ENCODE measurements at places on chromosomes 3 and 15. TPM values are rescaled to one million over a fixed set of nuclear protein-coding genes. Genes with fewer than 3 reads are reported as not detected.

DNA sequence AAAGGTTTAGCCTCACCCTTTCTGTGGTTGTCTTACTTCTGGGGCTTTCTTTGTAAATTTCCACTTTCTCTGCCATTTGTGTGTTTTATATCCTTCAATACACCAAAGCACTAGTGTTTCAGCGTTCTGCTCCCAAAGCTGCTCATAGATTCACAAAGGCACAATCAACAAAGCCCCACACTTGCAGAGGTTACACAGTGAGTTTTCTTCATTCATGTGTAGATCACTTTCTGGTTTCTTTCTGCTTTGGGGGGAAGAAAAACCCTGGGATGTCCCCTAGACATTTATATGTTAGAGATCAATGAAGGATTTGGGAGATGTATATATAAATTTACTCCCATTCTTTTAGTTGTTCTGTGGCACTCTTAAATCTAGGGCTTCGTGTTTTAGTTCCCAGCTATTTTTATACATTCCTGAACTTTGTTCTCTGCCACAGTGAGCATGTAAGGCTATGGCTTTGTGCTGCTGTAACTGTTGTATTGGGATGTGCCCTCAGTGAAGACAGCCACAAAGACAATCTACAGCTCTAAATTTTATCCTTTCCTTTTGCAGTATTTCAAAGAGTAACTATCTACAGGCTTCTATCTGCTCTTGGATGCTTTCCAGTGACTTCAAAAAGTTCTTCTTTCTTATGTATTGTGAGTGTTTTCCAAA is 636.5 kb downstream of the ZBBX start:
- no peak overlapping the region for H3K27ac ChIP-seq
- H3K36me3 ChIP-seq = no peaks in the 10 kb centered on the region
- peak; percentile 8 for DNase-seq
- H3K4me3 ChIP-seq = no peak overlapping the region
- H3K4me1 ChIP-seq = peaks cover 16% of the 10 kb centered on the region
- no peaks in the 10 kb centered on the region for H3K27me3 ChIP-seq

P2RY13 gene
- not detected for total RNA-seq

DNA sequence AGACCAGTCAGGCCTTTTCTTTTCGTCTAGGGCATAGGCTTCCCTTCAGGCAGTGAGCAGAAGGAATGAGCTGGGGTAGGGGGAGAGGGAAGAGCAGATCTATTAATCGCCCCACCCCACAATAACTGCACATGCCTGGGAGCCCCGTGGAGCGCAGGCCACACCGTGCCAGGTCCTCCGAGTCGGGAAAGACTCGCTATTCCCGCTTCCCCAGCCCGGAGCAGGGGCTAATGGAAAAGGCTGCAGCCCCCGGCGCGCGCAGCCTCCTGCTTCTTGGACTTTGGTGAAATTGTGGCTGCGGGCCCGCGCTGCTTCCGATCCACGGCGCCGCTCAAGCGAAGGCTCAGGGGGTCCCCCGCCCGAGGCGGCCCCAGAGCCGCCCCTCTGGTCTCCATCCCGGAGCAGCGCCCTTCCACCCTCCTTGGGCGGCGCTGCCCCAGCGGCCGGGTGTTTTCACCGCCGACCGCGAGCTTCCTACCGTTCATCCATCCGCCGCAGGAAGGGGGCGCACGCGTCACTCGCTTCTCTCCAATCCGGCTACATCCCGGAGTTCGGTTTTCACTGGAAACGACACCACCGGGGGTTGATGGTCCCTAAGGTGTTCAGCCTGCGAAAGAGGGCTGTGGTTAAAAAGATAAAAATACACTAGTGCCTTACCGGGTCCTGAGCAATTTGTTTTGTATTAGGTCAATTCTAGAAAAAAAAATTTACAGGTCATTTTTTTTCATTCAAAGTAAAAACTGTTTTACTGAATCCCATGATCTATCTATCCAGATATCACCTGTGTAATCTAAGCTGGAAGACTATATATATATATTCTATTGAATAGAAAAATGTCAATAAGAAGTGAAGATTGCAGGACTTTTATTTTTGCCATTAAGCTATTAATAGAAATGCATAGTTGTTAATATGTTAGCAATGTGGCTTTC is 4.4 kb upstream of the SYNM start:
- no peaks in the 10 kb centered on the region for H3K36me3 ChIP-seq
- peak; percentile 93 for DNase-seq
- H3K27me3 ChIP-seq = peaks cover 33% of the 10 kb centered on the region
- peak overlapping the region; percentile 56 for H3K4me3 ChIP-seq
- no peak overlapping the region for H3K27ac ChIP-seq
- H3K4me1 ChIP-seq = no peaks in the 10 kb centered on the region

- peaks cover 34% of the 10 kb centered on the region for H3K27me3 ChIP-seq
- H3K4me3 ChIP-seq = peak overlapping the region; percentile 61
- H3K36me3 ChIP-seq = no peaks in the 10 kb centered on the region
- peak; percentile 55 for DNase-seq
- peaks cover 4% of the 10 kb centered on the region for H3K4me1 ChIP-seq
- H3K27ac ChIP-seq = no peak overlapping the region
Measured at GRCh38 chr3:54087581-54088410, 34.6 kb upstream of the CACNA2D3 start.

GRCh38 chr15:75349851-75350588 is 3.2 kb downstream of the NEIL1 start:
- no peak overlapping the region for H3K27ac ChIP-seq
- H3K4me3 ChIP-seq = no peak overlapping the region
- peaks cover 4% of the 10 kb centered on the region for H3K4me1 ChIP-seq
- H3K36me3 ChIP-seq = no peaks in the 10 kb centered on the region
- H3K27me3 ChIP-seq = peaks cover 36% of the 10 kb centered on the region

GRCh38 chr3:142817897-142818296 is 71.0 kb downstream of the PCOLCE2 start:
- no peak overlapping the region for H3K4me3 ChIP-seq
- no peaks in the 10 kb centered on the region for H3K36me3 ChIP-seq
- H3K27me3 ChIP-seq = no peaks in the 10 kb centered on the region
- H3K27ac ChIP-seq = no peak overlapping the region

DNA sequence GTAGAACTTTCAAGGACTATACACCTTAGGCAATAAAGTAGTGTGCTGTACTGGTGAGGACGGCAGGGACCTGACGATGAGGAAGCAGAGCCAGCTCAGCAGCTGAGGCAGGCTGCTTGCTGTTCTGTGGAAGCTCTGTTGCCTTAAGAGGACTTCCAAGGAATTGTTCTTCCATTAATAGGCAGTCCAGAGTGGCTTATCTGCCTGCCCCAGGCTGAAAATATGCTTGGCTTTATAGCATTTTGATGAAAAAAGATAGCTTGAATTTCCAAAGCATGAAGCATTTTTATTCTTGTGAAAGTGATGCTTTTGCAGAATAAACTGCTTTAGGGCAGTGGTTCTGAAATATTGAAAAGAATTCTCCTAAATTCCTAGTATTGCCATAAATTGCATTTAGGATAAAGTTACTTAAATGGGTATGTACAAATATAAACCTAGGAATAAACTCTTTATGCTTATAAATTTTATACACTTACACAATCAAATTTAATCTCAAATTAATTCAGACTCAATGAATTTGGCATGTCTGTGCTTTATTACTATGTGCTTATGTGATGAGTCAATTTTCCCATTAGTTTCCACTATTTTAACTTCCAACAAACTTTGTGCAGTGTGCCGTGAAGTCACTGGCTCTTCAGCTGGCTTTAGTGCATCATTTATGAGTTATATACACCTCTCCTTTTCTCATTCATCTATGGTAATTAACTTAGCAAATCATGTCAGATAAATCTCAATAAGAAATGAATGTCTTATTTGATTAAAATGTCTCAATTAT is 231.0 kb upstream of the RASGRP1 start:
- no peak overlapping the region for H3K4me3 ChIP-seq
- H3K27me3 ChIP-seq = no peaks in the 10 kb centered on the region
- no peak overlapping the region for H3K27ac ChIP-seq
- H3K4me1 ChIP-seq = no peaks in the 10 kb centered on the region

GRCh38 chr3:148466980-148467740 is 230.5 kb upstream of the AGTR1 start:
- H3K27ac ChIP-seq = no peak overlapping the region
- no peaks in the 10 kb centered on the region for H3K27me3 ChIP-seq
- no peaks in the 10 kb centered on the region for H3K36me3 ChIP-seq
- no peak overlapping the region for H3K4me3 ChIP-seq
- peaks cover 18% of the 10 kb centered on the region for H3K4me1 ChIP-seq

DNA sequence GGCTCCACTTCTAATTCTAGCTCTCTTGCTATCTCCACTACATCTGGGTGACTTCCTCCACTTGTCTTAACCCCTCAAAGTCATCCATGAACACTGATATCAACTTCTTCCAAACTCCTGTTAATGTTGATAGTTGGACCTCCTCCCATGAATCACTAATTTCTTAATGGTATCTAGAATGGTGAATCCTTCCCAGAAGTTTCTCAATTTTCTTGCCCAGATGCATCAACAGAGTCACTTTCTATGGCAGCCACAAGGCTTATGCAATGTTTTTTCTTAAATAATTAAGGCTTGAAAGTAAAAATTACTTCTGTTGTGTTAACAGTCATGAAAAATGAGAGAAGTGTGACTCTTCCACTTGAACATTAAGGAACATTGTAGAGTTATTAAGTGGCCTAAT is 164.3 kb downstream of the PCCB start:
- H3K36me3 ChIP-seq = no peaks in the 10 kb centered on the region
- H3K4me1 ChIP-seq = no peaks in the 10 kb centered on the region
- H3K4me3 ChIP-seq = no peak overlapping the region
- no peak overlapping the region for H3K27ac ChIP-seq
- H3K27me3 ChIP-seq = no peaks in the 10 kb centered on the region

- H3K4me3 ChIP-seq = no peak overlapping the region
- H3K27ac ChIP-seq = no peak overlapping the region
- no peaks in the 10 kb centered on the region for H3K4me1 ChIP-seq
- no peak for DNase-seq
Measured at GRCh38 chr3:189582179-189582578, 49.0 kb upstream of the TP63 start.

GRCh38 chr3:47423548-47424145 is 42.8 kb downstream of the PTPN23 start:
- H3K4me3 ChIP-seq = no peak overlapping the region
- no peak overlapping the region for H3K27ac ChIP-seq
- H3K27me3 ChIP-seq = no peaks in the 10 kb centered on the region
- H3K36me3 ChIP-seq = no peaks in the 10 kb centered on the region

CX3CR1 gene
- 0.24 TPM for total RNA-seq

DNA sequence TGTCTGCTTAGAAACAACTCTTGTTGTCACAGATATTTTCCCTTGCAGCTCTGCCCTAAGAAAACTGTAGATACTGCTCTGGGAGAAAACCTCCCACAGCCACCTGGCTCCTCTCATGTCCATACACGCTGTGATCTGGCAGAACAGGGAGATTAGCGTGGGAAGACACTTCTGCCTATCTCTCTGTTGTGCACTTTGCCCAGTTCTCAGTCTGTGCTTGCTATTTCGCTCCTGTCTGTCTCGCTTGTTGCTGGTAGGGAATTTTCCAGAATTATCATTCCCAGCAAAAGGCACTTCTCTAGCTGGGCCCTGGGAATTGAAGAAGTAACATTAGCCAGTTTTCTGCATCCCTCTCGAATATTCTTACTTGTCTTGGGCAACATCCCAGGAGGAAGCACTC is 8.1 kb upstream of the GATM start:
- no peaks in the 10 kb centered on the region for H3K4me1 ChIP-seq
- H3K27me3 ChIP-seq = peaks cover 31% of the 10 kb centered on the region
- no peak overlapping the region for H3K4me3 ChIP-seq
- no peaks in the 10 kb centered on the region for H3K36me3 ChIP-seq

CHRD gene
- total RNA-seq = 0.66 TPM

TMEM40 gene
- 0.14 TPM for total RNA-seq

GRCh38 chr3:139301654-139302053 is 42.2 kb upstream of the MRPS22 start:
- DNase-seq = no peak
- H3K4me1 ChIP-seq = peaks cover 8% of the 10 kb centered on the region
- no peak overlapping the region for H3K27ac ChIP-seq

DNA sequence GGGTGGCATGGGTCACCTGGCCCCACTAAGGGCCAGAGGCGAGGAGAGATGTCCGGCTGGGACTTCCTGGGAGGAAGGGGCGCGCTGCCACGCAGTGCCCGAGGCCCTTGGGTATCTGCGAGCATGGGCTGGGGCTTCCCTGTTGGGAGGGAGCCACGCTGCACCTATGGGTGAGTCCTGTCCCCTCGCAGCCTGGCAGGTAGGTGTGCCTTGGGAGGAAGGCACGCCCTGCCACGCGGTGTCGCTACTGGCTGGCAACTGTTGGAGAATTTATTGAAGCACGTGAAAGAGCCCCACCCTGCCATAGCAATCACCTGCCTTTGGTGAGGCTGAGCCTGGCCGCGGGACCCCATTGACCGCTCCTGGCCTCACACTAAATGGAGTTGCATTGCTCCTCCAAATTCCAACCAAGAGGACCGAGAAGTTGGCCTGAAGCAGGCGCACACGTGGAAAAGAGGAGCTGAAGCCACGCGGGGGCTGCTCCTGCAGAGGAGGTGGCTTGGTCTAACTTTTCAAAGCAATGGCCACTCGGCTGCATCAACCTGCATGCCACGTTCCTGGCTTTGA is 134.2 kb downstream of the TJP1 start:
- H3K27me3 ChIP-seq = no peaks in the 10 kb centered on the region
- no peaks in the 10 kb centered on the region for H3K36me3 ChIP-seq
- no peaks in the 10 kb centered on the region for H3K4me1 ChIP-seq
- DNase-seq = no peak

DNA sequence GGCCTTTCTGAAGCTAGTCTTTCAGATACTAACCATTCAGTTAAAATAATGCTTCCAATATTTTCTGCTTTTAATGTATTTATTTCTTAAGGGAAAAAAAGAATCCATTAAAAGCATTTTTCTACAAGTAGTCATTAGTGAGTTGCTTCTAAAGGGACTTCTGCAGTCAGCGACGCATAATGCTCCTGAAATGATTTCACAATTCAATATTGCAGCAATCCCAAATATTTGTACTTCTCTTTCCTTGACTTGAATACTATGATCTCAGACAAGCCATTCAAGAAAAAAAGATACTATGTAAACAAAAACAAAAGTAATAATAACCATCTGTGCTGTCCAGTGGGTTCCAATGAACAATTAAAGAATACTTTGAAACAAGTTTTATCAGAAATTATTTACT is 681.0 kb downstream of the DIPK2A start:
- no peak overlapping the region for H3K4me3 ChIP-seq
- H3K4me1 ChIP-seq = no peaks in the 10 kb centered on the region
- no peak overlapping the region for H3K27ac ChIP-seq

DNA sequence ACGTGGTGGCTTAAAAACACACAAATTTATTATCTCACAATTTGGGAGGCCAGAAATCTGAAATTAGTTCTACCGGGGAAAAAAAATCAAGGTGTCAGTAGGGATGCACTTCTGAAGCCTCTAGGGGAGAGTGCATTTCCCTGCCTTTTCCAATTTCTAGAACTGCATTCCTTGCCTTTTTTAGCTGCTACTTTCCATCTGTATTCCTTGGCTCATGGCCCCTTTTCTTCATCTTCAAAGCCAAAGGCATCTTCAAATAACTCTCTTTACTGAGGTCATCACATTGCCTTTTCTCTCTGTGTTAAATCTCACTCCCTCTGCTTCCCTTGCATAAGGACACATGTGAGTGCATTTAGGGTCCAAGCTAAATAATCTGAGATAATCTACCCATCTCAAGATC is 69.5 kb upstream of the NEO1 start:
- no peaks in the 10 kb centered on the region for H3K27me3 ChIP-seq
- peaks cover 7% of the 10 kb centered on the region for H3K4me1 ChIP-seq
- no peak overlapping the region for H3K4me3 ChIP-seq
- H3K27ac ChIP-seq = no peak overlapping the region

- no peak overlapping the region for H3K27ac ChIP-seq
- H3K4me1 ChIP-seq = peaks cover 40% of the 10 kb centered on the region
- no peaks in the 10 kb centered on the region for H3K36me3 ChIP-seq
- DNase-seq = no peak
- no peaks in the 10 kb centered on the region for H3K27me3 ChIP-seq
Measured at GRCh38 chr15:66655511-66655910, 46.5 kb upstream of the SMAD6 start.

SCG5 gene
- total RNA-seq = 48.1 TPM

RHCG gene
- not detected for total RNA-seq

EDEM1 gene
- total RNA-seq = 36.7 TPM

Measured in GM23338 (cell line).